Activated T-cell treated with anti-CD3 and anti-CD28 coated beads, Interleukin-2, amount 50 U/mL, for 72 hours (primary cell): ENCODE measurements at places on chromosomes 16 and 17. TPM values are rescaled to one million over a fixed set of nuclear protein-coding genes. Genes with fewer than 3 reads are reported as not detected.

GJC1 gene
- 2.3 TPM for total RNA-seq

KRTAP9-8 gene
- total RNA-seq, result not detected

GRCh38 chr16:88429387-88430184 lies 23.5 kb upstream of the ZFPM1 start:
- peaks cover 8% of the 10 kb centered on the region for H3K27me3 ChIP-seq
- no peak for DNase-seq
- peak overlapping the region; percentile 78 for H3K4me3 ChIP-seq
- H3K36me3 ChIP-seq, result no peaks in the 10 kb centered on the region
- H3K27ac ChIP-seq, result no peak overlapping the region
- no peaks in the 10 kb centered on the region for H3K4me1 ChIP-seq

DNA sequence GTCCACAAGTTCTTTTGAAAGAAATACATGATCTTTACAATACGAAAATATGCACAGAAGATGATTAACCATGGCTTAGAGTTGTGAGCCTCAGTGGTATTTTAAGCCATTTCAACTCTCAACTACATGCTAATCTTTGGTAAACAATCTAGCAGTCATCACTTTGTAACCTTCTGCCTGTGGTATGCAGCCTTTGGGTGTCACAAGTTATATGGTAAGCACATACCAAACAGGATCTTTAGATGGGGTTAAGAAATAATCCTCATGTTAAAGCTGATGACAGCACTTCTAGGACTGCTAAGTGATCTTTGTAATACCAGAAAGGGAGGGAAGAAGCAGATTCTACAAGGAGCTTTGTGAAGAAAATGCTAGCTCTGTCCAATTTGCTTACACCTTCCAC lies 74.3 kb downstream of the CA4 start:
- no peak overlapping the region for H3K27ac ChIP-seq
- DNase-seq, result no peak
- no peak overlapping the region for H3K4me3 ChIP-seq
- no peaks in the 10 kb centered on the region for H3K4me1 ChIP-seq

GRCh38 chr17:56173026-56173425 lies 19.8 kb downstream of the ANKFN1 start:
- no peak for DNase-seq
- peaks cover 9% of the 10 kb centered on the region for H3K27me3 ChIP-seq
- no peak overlapping the region for H3K4me3 ChIP-seq
- H3K27ac ChIP-seq, result no peak overlapping the region
- no peaks in the 10 kb centered on the region for H3K36me3 ChIP-seq
- H3K4me1 ChIP-seq, result peaks cover 5% of the 10 kb centered on the region
